Retina (tissue), 1 donor: ENCODE measurements at places on chromosomes 2 and 18.
A peak's percentile ranks its signal among the peaks of the same experiment; 100 is the strongest.

- no peak for DNase-seq
Measured at GRCh38 chr18:21398121-21398520, 156.1 kb downstream of the GREB1L start.

DNA sequence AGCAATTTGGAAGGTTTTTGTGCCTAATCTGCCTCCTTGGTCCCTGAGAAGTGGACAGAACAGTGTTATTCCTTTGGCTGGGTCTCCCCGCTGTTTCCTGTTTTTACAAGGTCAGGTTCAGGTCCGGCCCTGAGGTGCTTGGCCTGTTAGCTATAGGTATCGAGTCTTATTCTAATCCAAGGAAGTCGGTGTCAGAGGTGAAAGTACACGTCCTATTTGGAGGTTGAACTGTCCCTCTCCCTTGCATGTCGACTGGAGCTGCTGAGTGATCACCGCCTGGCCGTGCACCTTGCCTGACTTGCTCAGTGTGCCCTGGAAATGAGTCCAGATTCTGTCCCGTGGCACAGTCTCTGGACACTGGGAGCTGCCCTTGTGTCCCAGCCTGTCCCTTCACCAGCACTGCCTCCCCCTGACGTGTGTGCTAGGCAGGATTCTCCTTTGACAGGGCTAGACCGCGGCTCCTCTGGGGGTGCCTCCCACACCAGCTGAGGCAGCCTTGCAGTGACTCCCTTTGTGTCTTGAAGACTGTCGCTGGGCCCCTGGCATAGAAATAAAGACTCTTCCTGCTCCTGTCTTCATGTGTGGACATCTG lies 65.7 kb upstream of the RBM44 start:
- peak; percentile 72 for DNase-seq

DNA sequence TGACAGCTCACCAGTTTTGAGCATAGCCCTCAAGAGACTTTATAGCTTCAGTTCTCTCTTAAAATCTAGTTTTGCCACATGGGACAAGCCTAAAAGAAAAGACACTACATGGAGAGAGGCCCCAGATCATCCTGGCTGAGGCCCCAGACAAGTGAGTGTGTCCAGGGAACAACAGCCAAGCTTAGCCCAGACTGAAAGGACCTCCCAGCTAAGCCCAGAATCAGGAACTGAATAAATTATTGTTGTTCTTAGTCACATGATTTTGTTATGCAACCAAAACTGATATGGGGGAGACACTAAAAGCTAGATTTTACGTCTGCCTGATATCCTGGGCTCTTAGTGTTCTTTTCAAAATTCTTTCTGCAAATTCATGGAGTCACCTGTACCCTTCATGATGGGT lies 29.3 kb upstream of the LBH start:
- no peak for DNase-seq

DNA sequence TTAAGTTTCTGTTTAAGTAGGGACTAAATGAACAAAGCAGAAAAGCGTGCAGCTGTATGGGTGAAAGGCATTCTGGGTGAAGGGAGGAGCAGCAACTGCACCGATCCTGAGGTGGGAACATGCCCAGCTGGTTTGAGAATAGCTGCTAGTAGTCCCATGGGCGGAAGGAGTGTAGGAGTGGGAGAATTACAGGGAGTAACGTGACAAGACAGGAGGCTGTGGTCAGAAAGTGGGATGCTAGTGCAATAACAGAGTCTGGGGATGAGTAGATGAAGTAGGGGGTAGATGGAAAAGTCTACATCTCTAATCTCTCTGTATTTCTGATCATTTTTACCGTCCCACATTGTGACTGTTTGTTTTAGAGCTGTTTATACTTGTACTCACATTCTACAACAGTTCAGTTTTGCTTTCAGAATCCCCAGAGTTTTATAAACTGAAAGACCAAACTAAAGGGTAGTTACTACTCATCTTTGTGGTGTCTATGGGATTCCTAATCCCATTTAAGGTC lies 118.9 kb downstream of the LCLAT1 start:
- DNase-seq = peak; percentile 6

GRCh38 chr2:127320067-127320466 lies 26.1 kb upstream of the ERCC3 start:
- DNase-seq = no peak

DNA sequence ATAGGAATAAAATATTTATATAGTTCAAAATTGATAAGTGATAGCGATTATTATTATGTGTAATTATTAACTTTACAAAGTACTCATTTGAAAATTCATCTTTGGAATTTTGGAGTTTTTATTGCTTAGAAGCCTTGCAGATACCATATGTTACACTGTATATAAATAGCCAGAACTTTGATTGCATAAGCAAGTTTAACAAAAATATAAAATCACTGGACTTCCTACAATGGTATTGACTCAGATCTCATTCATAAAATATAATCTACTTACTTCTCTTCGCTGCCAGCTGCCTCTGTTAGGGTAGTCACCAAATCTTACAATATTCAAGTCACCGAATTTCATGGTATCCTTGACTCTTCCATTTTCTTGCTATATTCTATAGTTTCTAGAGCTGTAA lies 22.5 kb downstream of the KLHL14 start:
- DNase-seq = no peak
